ENCODE measurements at places on chromosomes 11 and 22.

GRCh38 chr11:50247309-50247874, 214.7 kb downstream of the OR4C45 start:
- no peak for DNase-seq

DNA sequence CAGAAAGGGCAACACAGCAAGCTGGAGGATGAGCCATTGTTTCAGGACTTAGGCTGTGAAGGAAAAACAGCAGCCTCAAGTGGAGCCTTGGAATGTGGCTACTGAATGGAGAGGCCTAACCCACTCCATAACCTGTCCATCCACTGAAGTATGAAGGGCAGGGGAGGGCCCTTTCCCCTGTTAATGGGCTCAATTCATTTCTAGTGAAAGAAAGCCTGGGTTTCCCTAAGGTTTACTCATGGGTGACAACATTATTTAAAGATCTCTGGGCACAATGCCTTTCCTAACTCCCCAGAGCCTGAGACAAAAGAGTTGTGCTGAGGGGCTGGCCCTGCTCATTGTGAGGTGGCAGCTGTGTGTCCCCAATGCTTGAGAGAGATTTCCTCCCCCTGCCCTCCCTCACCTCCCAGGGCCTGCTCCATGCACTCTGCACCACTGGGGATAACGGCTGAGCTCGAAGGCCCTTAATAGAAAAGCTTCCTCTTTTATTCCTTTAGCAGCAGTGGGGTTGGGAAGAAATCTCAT, 83.8 kb downstream of the ME3 start:
- DNase-seq: no peak

- DNase-seq: no peak
Measured at GRCh38 chr22:44068422-44069191, 44.5 kb downstream of the PARVB start.

DNA sequence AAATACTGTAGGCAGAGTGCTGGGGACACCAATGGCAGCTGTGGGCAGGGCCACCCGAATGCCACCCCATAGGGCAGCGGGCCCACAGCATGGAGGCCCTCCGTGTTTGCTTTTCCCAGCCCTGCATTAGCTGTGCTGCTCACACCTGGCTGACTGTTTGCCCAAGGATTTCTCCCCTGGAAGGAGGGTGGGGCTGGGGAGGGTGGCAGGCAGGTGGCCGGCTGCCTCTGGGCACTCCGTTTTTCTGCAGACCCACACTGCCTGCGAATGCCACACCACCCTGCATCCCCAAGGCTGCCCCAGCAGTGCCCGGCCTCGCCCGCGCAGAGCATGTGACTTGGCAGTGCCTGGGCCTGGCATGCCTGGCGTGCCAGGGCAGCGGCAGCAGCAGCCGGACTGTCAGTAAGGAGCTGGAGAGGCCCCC, 19.6 kb downstream of the DAGLA start:
- DNase-seq: no peak

DNA sequence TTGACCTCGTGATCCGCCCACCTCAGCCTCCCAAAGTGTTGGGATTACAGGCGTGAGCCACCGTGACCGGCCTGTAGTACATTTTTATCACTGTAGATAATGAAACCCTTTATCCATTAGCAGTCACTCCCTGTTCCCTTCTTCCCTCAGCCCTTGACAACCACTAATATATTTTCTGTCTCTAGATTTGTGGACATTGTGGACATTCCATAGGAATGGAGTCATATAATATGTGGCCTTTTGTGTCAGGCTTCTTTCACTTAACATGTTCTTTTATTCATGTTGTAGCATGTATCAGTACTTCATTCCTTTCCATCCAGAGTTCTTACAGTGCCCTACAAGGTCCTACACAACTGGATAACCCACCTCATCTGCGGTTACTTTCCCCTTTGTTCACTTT, 30.5 kb downstream of the RRM1 start:
- no peak for DNase-seq

GRCh38 chr22:27749597-27750225, 51.8 kb downstream of the MN1 start:
- no peak for DNase-seq

DNA sequence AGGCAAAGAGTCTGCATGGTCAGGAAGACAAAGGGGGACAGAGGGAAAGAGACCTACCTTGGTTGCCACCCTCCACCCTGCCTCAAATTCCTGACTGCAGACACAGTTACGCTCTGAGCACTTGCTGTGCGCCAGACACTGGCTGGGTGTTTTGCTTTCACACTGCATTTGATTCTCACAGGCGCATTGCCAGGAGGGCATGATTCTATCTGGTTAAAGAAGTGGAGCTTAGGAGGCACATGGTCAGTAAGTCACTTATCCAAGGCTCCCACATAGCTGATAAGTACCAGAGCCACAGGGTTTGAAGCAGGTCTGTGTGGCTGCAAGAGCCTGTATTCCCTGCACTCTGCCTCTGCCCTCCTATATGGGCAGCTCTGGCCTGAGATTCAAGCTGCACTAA, 103.9 kb downstream of the TIMP3 start:
- no peak for DNase-seq

DNA sequence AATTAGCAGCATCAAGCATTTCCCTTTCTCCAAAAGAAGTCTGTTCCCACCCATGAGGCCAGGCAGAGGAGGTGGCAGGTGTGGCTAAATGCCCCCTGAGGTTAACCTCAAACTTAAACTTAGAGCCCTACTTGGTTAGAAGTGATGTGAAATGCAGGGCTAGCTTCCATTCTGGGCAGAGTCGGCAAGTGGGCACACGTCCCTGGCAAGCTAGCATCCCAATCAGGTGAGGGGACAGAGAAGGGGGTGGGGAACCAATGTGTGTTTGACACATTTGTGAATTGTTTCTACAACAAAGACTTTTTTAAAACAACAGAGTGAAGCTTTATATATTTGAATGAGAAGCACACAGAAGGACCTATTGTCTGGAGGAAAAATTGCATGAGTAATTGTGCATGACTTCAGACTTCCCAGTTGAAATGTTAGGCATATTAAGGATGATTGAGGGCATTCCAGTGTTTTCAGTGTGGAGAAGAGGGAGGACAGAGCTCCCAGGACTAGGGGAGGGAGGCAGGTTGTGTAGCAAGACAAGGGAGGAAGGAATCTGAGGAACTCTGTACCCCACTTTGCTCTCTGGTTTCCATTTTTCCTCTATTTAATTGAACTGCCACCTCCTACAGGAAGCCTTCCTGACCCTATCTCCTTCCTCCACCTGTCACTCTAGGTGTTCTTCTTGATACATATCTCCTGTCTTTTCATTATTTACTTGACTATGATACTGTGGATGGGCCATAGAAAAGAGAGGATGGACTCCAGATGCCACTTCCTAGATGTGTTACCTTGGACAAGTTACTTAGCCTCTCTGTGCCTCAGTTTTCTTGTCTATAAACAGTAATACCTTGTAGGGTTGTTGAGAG, 83.3 kb upstream of the PICALM start:
- DNase-seq: no peak

DNA sequence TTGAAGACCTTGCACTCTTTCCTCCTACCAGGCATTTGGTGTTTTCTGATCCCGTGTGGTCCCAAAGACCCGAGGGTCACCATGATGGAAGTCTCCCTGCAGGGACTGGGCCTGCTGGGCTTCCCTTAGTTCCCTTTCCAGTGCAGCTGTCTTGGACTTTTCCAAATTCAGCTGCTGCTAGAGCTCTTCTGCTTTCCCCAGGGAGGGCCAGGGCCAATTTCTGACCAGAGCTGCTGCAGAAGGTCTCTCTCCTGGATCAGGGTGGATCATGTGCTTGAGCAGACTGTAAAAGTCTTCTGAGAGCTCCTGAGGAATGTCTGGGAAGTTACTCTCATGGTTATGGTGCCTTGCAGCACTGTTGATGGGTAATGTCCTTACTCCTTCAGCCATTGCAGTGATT, 23.2 kb downstream of the LDLRAD3 start:
- DNase-seq: no peak

DNA sequence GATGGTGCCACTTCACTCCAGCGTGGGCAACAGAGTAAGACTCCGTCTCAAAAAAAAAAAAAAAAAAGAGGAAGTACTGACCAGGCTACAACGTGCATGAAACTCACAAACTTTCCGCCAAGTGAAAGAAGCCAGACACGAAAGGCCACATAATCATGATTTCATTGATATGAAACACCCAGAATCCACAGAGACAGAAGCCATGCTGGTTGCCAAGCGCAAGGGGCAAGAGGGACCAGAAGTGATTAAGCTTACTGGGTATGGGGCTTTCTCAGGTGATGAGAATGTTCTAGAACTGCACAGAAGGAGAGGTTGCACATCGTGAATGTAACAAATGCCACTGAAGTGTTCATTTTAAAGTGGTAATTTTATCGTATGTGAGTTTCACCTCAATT, 60.9 kb downstream of the CELSR1 start:
- no peak for DNase-seq

GRCh38 chr11:122398167-122398566, 257.4 kb upstream of the UBASH3B start:
- no peak for DNase-seq

DNA sequence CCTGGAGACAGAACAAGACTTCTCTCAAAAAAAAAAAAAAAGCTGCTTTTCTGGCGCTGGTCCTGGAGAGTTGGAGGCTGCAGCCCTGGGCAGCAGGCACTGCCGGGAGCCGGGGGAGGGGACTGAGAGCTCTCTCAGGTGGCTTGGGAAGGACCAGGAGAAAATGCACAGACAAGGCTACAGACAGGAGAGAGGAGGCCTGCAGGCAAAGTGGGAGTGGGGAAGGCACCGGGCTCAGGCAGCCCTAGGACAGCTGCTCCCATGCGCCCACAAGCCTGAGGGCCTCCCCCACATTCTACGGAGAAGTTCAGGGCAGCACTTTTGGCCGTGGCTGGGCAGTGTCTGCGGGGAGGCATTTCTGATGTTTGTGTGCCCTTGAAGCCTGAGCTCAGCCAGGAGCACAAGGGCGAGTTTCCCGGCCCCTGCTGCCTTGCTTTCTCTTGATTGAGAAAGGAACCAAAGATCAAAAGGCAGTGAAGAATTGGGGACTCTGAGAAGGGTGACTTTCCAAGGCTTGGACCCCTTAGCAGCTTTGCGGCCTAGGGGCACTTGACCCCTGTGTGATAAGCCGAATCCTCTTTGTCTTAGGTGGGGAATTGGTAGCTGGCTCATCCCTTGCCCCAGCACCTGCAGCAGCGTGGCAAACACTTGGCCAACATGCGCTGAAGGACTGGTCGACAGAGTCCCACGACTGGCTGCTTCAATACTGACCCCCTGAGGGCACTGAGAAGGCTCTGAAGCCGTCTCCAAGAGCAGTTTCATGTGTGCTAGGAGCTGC, 35.3 kb downstream of the PPM1F start:
- no peak for DNase-seq

DNA sequence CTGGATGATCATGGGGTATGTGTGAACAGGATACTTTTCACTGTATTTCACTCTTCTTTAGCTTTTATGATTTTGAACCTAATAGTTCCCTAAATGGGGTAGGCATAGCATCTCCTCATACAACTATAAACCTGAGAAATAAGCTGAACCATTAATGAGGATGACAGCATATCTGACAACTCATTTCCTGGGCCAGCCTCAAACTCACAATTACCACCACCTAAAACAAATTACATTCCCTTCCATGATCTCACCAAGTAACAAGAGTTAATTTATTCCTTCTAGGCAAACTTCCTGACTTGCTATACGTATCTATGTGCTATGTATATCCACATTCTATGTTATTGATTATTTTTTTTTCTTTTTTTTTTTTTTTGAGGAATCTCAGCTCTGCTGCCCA, 23.0 kb downstream of the SIK3 start:
- no peak for DNase-seq

- DNase-seq: no peak
Measured at GRCh38 chr22:41263704-41264103, 22.3 kb downstream of the RANGAP1 start.

DNA sequence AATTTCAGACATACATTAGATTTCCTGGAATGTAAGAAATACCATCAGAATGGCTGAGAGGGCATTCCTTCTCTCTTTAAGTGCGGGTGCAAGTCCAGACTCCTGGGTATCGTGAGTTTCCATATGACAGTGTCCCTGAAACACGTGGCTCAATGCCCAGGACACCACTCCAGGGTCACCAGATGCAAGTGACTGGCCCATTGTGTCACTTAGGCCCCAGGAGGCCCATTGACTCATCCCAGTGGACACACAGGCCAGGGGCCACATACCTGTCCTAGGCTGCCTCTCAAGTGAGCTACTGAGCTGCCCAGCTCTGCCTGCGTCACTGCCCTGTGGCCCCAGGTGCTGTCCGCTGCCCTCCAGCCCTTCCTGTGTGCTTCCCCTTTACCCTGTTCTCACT, 18.5 kb downstream of the FBLN1 start:
- no peak for DNase-seq

DNA sequence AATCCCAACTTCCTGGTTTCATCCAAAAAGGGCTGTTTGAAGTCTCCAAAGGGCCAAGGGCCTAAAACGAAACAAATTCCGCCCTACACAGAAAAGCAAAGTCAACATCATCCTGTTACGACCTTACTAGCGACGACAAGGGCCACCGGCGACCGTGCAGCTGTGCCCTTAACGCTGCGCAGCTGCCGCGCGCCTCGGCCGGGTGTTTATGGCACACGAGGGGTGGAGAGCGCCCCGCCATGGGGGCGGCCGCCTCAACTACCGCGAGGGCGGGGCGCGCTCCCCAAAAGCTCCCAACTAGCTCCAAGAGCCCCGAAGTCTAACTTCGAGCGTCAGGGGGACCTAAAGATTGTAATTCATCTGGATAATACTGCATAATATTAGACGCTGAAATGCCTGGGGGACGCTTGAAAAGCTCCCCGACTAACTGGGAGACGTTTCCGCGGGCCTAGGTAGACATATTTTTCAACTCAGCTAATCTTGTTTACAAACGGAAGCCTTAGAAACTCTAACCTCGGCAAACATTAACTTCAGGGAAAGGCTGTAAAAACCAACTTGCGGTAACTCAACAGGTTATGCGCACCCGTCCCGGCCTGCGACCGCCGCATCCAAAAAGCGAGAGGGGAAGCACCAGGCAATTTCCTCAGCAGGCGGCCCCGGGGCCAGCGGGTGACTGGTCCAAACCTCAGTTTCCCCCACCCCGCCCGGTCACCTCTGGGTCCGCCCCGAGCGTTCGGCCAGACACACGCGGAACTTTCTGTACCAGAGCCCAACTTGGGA, 694 bp downstream of the TMEM123 start:
- DNase-seq: peak; percentile 71

DNA sequence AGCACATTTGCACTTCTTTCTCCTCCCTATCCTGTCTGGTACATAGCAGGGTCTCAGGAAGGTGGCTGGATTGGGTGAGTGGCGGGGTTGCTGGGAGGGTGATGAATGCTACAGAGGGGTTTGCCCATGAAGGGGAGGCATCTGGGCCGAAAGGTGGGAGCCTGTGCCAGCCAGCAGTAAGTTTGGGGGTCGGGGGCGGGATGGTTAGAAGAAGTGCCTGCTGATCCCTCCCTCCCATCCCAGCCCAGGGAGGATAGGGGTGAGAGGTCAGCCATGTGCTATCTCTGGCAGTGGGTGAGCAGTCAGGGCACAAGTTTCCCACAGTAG, 2.8 kb downstream of the CD82 start:
- DNase-seq: no peak

Measured in HCEC 1CT (cell line).